C1 segment of cervical spinal cord (tissue), 14 donors: ENCODE measurements at places on chromosomes 7 and 10.

GRCh38 chr10:5888351-5888750, 1.3 kb downstream of the ANKRD16 start:
- DNase-seq = no peak

DNA sequence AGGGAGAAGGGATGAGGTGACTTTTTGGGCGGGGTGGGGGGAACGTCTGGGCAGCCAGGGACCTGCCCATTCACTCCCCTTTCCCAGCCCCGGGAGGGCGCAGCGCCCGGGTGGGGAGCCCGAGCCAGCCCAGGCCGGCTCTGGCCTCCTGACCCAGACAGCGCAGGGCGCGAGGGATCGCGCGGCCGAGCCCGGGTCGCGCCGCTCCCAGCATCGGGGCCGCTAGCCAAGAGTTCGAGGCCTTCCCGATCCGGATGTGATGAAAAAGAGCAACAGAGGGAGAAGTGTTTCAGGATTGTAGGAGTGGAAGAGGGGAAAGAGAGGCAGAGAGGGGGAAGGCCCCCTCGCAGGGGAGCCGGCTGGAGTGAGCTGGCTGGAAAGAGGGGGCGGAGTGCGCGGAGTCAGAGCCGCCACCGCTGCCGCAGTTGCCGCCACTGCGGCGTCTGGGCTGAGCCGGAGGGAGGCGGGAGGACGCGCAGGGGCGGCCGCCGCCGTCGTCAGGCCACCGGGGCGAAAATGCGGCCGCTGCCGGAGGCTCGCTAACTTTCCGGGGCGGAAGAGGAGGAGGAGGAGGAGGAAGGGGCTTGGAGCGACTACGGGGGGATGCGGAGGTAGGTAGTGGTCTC, at the start of gene MDFIC:
Gene MDFIC (plus strand): TSS at position 69 of the 626 bp plus-strand sequence. CDS start 940 bp downstream, outside the sequence.
- peak; percentile 56 for DNase-seq

GRCh38 chr10:79017882-79018520, 50.8 kb upstream of the ZMIZ1 start:
- no peak for DNase-seq

GRCh38 chr7:69949122-69949521, 350.8 kb downstream of the AUTS2 start:
- no peak for DNase-seq

DNA sequence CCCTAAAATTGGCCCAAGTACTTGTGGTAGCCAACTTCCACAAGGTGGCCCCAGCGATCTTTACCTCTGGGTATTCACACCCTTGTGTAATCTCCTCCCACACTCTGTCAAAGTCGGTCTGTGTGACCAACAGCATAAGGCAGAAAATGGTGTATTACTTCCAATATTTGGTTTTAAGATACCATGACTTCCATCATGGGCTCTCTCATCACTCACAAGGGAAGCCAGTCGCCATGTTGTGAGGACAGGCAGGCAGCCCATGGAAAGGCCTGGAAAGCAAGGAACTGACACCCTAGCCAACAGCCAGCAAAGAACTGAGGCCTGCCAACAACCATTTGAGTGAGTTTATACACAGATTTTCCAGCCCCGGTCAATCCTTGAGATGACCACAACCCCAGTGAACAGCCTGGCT, 91.0 kb upstream of the KMT2E start:
- DNase-seq = peak; percentile 51

DNA sequence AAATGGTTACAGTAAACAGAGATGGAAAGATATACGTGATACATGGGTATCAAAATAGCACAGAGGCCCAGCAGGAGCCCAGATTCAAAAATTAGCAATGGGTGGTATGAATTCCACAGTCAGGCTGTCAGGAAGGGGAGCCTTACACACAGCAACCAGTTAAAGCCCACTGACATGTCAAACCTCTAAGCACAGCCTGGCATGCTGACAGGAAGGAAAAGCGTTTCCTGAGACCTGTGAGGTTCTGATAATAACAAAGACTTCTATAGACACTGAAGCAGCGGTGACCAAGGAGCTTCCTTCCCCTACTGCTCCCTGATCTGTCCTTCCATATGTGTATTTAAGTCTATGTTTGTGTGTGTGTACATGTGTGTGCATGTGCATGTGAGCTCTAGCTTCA, 89.9 kb downstream of the PHYHIPL start:
- no peak for DNase-seq

- DNase-seq = no peak
Observed at GRCh38 chr10:53573498-53573897, 800.9 kb upstream of the MBL2 start.

- DNase-seq = no peak
Observed at GRCh38 chr7:27032839-27033238, 63.0 kb downstream of the HOXA1 start.

DNA sequence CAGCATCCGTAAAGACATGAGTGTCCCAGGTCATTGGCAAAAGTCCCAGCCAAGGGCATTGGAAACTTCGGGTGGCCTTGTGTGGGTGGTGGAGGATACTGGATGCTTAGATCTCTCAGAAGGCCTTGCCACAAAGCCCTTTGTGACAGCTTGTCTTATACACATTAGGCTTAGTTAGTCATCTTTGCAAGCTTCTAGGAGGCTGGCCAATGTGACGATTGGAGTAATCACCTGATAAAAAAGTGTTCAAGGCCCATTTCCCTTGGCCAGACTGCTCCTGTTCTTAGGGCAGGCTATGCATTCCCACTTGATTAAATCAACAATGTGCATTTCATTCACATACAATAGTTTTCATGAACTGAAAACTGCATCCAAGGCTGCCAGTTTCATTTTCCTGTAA, 26.9 kb downstream of the NPS start:
- DNase-seq = no peak

- no peak for DNase-seq
Observed at GRCh38 chr7:65915921-65916657, 43.2 kb downstream of the VKORC1L1 start.
